CD4-positive, alpha-beta T cell treated with Interferon alpha-2 for 1 hour (primary cell): ENCODE measurements at places on chromosomes 5 and 9.

- no peak for DNase-seq
Measured at GRCh38 chr5:156386976-156387375, 60.0 kb downstream of the SGCD start.

- DNase-seq, result no peak
Measured at GRCh38 chr5:139501381-139501780, 18.8 kb upstream of the STING1 start.

DNA sequence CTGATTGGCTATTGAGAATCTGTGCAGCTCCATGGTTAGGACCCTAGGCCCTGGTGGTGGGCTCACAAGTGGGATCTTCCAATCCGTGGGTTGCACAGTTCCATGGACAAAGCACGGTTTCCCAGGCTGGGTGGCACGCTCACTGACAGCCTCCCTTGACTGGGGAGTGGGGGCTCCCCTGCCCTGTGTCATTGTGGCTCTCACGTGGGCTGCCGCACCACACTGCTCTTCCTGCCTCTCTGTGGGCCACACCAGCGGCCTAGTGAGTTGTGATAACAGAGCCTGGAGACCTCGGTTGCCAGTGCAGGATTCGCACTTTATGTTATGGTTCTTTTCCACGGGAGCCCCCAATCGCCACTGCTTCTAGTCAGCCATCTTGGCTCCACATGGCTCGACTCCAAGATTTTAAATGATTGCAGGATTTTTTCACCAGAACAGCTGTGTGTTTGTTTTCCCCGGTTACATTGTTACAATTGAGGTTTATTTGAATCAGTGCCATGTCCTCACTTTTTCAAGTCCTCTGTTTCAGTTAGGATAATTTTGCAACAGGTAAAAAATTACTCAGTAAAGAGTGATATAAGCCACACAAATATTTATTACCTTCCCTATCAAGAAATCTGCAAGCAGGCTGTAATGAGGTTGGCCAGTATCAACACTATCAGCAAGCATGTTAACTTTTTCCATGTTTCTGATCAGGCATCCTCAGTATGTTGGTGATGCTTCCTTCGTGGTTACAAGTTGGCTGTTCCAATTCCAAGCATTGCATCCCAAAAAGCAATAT, 253.8 kb downstream of the ZNF608 start:
- DNase-seq, result no peak

- no peak for DNase-seq
Measured at GRCh38 chr9:11374926-11375325, 762.1 kb upstream of the PTPRD start.

DNA sequence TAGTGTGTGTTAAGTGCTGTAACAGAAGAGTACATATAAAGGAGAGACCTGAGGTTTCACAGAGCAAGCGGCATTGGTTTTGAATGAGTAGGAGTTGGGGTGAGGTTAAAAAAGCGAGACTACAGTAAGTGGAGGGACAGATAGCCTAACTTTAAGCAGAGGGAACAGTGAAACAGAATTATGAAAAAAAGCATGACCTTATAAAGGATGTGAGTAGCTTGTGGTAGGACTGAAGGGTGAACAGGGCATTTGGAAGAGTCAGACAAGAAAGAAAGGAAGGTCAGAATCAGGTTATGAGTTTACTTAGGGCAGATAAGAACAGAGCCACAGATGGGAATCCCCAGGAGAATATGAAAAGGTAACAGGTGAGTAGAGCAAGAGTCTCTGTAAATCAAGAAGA, 22.5 kb downstream of the MSANTD3 start:
- DNase-seq, result no peak

DNA sequence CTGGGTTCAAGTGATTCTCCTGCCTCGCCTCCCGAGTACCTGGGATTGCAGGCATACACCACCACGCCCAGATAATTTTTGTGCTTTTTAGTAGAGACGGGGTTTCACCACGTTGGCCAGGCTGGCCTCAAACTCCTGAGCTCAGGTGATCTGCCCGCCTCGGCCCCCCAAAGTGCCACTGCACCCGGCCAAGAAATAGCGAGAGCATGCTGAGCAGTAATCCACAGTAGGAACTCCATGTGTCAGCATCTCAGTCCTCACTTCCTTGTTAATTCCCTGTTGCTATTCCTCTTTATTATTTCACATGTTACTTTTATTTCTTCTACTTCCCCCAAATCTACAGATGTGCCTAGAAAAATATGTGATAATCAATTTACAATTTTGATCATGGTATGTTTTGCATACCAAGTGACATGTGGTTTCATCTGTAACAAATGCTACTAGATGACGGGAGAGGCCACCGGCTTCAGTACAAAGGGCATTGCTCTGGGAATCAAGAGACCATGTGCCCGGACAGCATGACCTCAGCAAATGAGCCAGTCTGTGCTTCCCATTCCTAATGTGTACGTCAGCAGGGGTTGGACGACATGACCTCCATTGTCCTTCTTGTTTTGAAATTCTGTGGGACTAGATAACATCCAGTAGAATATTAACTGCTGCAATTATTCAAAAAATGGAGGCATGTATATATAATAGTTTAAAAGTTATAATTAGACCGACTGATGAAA, 61.6 kb downstream of the FNBP1 start:
- no peak for DNase-seq

DNA sequence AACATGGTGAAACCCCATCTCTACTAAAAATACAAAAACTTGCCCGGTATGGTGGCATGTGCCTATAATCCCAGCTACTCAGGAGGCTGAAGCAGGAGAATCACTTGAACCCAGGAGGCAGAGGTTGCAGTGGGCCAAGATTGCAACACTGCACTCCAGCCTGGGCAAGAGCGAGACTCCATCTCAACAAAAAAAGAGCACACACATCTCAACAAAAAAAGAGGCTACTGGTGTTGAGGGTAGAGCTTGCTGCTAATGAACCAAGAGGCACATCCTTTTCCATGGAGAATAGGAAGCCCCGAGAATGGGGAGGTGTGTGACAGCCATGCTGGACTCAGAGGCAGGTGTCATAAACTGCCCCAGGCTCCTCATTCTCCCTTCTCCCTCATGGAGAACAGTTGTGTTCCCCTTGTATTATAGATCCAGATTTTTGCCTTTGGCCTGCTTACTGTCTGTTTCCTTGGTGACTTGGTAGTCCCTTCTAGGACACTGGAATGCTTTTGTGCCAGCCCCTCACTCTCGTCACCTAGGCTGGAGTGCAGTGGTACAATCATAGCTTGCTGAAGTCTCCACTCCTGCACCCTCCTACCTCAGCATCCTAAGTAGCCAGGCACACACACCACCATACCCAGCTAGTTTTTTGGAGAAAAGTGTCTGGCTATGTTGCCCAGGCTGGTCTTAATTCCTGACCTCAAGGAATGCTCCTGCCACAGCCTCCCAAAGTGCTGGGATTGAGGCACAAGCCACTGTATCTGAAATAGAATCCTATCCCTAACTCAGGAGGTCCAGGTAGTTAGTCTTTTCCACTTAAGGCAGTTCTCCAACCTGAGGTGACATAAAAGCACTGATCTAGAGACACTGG, 5.1 kb downstream of the RPL12 start:
- DNase-seq, result no peak

DNA sequence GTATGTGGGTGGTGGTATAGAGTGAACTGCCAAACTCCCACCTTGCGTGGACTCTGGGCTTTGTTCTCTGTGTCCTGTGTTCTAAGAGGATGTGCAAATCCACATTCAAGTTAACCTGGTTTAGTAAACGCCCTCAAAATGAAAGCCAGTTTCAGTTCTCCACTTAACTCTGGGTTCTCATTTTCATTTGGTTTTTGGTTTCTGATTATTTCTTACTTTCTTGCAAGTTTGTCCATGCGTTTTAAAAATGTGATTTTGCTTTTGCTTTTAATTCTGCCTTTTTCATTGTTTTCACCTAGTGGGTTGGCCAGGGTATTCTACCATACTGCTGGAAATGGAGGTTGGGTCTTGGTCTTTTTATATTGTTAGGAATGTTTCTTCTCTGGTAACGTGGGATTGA, 38.2 kb downstream of the GALNT10 start:
- DNase-seq, result no peak

DNA sequence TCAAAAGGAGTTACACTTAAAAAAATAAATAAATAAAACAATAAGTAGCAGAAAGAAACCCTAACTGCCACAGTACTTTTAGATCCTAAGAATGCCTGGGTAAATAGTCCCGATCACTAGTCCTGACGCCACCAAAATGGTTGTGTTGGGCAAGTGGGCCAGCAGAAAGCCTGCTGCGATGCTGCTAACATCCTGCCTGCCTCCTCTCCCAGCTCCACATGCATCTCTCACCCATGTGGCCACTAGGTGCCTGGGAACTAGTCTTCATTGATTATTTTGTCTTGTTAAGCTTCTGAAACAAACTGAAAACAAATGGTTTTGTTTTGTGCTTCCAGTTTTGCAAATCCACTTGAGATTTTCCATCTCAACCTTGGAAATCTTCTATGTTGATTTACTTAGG, 54.4 kb upstream of the TRAF1 start:
- DNase-seq, result no peak

DNA sequence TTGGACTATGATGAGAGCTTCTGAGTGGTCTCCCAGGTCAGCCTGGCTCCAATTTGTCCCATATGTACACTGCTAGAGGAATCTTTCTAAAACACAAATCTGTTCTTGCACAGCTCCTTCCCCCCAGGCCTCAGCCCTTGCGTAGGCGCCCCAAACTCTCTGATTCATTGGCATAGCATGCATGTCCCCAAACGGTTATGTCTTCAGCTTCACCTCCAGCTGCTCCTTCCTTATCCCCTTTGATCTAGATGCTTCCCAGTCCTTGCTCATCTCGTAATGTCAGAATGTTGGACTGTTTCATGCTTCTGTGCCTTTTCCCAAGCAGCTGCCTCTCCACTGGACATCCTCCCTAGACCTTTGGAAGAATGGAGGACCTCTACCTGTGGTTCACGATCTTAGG, 60.1 kb upstream of the BASP1 start:
- DNase-seq, result no peak

- no peak for DNase-seq
Measured at GRCh38 chr5:169694091-169694625, 57.1 kb downstream of the DOCK2 start.

- no peak for DNase-seq
Measured at GRCh38 chr5:92371171-92371888, 988.2 kb upstream of the ARRDC3 start.

GRCh38 chr5:173234129-173234790, 746 bp downstream of the NKX2-5 start:
- no peak for DNase-seq

DNA sequence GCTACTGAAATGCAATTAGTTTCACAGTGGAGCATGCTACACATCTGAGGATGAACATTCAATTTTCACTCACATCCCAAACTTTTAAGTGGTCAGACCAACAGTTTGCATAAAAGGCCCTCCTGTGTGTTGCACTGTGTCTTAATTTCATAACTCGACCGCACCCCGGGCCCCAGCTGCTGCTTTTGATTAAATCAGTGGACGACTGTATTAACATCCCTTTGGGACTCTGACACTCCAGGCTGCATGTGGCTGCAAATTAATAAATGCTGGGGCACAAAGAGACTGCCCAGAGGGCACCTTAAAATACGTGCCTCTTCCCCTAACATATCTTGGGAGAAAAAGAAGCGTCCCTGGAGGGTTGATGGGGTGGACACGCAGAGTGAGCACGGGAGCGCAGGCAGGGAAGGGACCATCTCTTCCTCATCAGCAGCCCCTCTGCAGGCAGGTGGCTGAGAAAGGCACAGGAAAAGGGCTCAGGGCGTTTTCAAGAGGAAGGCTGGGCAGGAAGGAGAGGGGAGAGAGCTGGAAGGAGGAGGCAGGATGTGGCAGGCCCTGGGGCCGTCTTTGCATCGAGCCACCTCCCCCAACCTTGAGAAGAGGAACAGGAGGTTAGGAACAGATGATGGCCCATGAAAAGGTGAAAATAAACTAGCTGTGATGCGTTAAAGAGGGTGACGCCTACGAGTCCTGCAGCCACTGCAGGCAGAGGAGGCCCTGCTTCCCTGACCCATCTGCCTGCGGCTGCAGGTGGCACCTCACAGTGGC, 18.6 kb downstream of the MED10 start:
- no peak for DNase-seq

GRCh38 chr5:112113565-112113964, 305.5 kb downstream of the EPB41L4A start:
- no peak for DNase-seq

DNA sequence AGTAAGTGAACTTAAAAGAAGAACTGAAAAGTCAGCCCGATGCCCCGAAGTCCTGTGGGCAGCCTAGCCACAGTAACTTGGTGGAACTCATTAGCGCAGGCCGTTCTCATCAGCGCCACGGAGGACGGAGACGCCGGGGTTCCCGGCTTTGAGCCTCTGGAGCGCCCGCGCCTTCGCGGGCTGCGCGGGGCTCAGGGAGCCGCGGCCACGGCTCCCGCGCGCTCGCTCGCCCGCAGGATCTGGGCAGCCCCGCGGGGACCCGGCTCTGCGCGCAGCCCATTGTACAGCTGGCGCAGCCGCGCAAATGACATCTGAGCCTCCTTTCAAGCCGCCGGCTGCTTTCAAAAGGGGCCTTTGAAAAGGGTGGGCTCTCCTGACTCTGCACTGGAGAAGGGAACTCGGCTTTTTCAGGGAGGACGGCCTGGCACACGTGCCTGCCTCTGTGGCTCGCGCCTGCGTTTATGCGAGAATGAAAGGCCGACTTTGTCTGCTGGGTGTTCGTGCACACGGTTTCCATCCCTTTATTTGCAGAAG, 40.7 kb downstream of the TLR4 start:
- no peak for DNase-seq

DNA sequence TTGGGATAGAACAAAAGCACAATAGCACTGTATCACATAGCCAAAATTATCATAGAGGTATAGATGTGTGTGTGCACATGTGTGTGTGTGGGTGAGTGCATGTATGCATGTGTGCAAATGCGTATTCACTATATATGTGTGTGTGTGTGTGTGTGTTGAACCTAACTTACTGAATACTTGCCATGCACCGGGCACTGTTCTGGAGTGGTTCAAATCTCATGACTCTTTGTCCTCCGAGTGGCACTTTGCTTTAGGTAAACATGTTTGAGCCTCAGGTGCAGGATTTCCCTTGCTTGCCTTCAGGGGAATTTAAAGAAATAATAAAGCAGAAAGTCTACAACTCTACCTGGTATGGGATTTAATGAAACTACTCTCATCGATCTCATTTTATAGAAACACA, 183.5 kb upstream of the GDNF start:
- DNase-seq, result no peak

GRCh38 chr5:124264499-124264898, 481.9 kb downstream of the ZNF608 start:
- DNase-seq, result no peak
